ENCODE measurements at places on chromosomes 7 and 10. TPM values are rescaled to one million over a fixed set of nuclear protein-coding genes. Genes with fewer than 3 reads are reported as not detected.

GRCh38 chr7:107164092-107164491 is 4.7 kb upstream of the HBP1 start:
- no peak for DNase-seq

DNA sequence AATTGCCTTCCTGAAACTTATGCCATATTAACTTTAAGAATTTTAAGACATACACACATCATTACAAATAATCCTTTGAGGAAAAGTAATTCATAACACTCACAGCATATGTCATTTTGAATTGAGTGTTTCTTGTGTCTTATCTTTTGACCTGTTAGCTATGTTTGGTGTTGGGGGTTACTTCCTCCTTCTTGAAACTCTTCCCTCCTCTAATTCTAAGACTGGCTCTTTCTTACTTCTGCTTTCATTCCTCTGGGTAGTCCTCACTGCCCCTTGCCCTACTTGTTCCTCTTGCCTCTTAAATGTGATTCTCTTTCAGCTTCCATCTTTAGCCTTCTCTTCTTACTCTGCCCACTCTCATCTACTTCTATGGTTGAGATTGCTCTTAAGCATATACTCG is 28.3 kb upstream of the PIP4K2A start:
- no peak for DNase-seq

TMEM229A gene
- total RNA-seq = 3.8 TPM

DNA sequence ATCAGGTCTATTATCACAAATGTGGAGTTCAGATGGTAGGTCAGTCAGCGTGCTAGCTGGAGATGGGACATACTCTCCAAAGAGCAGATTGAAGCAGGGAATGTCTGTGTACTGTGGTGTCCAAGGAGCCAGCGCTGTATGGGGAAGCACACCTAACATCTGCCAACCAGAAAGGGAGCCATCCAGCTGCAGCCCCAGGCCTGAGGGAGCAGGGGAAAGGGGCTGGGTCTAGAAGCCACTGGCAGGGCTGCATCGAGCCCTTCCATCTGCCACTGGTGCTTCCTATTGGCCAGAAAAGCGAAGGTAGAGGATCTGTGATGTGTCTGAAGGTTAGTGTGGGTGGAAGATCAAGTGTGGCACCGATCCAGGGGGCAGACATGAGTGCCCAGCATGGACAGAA is 8.0 kb upstream of the RAMP3 start:
- DNase-seq = no peak

DNA sequence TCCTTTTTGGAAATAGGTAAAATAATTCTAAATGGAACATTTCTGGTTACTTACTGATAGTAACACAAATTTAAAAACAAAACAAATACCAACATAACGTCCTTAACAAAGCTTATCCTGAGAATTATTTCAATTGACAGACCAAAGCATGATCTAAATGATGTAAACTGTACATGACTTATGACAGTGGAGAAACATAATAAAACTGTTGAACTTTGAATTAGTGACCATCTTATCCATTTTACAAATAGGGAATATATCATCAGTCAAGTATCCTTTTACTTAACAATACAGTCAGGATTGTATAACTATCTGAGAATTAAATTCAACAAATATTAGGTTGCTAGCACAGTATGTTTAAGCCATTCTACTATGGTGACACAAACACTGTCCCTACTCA is 2.4 kb downstream of the IPMK start:
- no peak for DNase-seq

- no peak for DNase-seq
Observed at GRCh38 chr7:101535351-101535751, 93.7 kb downstream of the MYL10 start.

ZNF804B gene
- not detected for total RNA-seq

GRCh38 chr7:50335230-50335794 is 30.8 kb downstream of the IKZF1 start:
- DNase-seq = no peak

ADCYAP1R1 gene
- total RNA-seq = not detected

GRCh38 chr7:1934756-1935155 is 264.7 kb downstream of the ELFN1 start:
- no peak for DNase-seq

GRCh38 chr7:5423976-5424748 is 528 bp upstream of the TNRC18 start:
- peak; percentile 100 for DNase-seq

ZCCHC24 gene
- 38.8 TPM for total RNA-seq

DDC gene
- total RNA-seq = not detected

- DNase-seq = no peak
Observed at GRCh38 chr10:71141528-71141927, 70.8 kb upstream of the UNC5B start.

- DNase-seq = no peak
Observed at GRCh38 chr10:113084031-113084430, 134.0 kb downstream of the TCF7L2 start.

TBC1D12 gene
- 16.5 TPM for total RNA-seq

OR2A42 gene
- not detected for total RNA-seq

LIPJ gene
- 0.09 TPM for total RNA-seq

STOX1 gene
- total RNA-seq = 0.09 TPM

ITPRID1 gene
- not detected for total RNA-seq

DNA sequence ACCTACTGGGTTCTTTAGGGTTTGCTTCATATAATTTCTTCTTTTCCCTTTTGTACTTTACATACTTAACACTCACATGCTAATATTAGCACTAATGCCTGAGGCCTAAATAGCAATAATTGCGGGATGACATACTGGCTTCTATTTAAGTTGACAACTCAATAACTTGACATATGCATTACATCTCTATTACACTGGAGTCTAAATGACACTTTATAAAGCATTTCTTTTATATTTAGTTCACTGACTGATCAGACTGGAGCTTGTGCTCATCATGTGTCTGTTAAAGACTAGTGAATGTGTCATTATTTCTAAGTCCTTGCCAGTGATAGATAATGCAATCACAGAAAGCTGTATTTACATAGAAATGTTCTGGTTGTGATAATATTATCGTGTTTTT is 472.1 kb upstream of the SEMA3A start:
- DNase-seq = no peak

- DNase-seq = no peak
Observed at GRCh38 chr7:129468547-129468946, 33.8 kb upstream of the SMKR1 start.

- no peak for DNase-seq
Observed at GRCh38 chr7:157832006-157832405, 495.2 kb downstream of the DNAJB6 start.

DNA sequence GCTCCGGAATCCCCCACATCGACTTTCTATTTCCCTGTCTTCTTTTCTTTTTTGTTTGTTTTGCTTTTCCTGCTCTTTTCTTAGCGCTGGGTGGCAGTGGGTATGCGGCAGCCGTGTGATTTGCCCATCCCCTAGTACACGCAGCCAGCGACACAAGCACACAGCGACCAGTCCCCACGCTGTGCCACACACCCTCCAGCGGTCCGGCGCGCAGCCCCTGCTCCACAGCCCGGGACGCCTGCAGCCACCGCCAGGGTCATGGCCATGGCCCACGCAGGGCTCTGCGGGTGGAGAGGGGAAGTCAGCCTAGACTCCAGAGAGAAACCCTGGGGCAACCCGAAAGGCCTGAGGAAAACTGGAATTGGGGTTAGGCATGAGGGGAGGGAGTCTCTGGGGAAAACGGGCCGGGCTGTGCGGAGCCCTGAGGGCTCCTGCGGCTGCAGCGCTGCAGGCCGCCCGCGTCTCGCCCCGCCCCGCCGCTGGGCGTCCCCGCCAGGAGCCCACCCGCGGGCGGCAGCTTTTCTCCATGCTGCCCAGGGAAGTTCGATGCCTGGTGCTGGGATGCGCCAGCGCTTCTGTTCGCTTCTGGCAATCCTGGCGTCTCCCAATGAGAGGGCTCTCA is 2.5 kb downstream of the CHRM2 start:
- DNase-seq = no peak

NEBL gene
- total RNA-seq = 4.3 TPM

MBL2 gene
- not detected for total RNA-seq

DNA sequence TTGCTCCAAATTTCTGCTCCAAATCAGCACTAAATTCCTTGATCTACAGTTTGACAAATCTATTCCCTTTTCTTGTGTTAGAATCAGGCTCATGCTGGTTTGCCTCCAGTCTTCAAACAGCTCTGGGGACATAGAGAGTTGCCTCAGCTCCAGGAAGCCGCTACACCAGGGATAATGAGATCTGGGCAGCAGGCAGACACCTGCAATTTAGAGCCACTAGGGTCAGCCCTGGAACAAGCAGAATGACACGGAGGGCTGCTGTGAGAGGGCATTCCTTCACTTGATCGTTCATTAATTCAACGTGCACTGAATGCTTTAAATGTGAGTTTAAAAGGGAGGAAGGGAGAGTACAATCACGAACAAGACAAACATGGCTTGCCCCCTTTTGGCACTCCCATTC is 3.7 kb upstream of the ELMO1 start:
- no peak for DNase-seq

All from fibroblast of the aortic adventitia (primary cell).